ENCODE measurements at places on chromosomes 5 and 9. TPM values are rescaled to one million over a fixed set of nuclear protein-coding genes. Genes with fewer than 3 reads are reported as not detected.

TGFBI gene
- total RNA-seq: 56.9 TPM

GRCh38 chr5:14650052-14650451 is 14.5 kb upstream of the OTULIN start:
- DNase-seq: no peak

DNA sequence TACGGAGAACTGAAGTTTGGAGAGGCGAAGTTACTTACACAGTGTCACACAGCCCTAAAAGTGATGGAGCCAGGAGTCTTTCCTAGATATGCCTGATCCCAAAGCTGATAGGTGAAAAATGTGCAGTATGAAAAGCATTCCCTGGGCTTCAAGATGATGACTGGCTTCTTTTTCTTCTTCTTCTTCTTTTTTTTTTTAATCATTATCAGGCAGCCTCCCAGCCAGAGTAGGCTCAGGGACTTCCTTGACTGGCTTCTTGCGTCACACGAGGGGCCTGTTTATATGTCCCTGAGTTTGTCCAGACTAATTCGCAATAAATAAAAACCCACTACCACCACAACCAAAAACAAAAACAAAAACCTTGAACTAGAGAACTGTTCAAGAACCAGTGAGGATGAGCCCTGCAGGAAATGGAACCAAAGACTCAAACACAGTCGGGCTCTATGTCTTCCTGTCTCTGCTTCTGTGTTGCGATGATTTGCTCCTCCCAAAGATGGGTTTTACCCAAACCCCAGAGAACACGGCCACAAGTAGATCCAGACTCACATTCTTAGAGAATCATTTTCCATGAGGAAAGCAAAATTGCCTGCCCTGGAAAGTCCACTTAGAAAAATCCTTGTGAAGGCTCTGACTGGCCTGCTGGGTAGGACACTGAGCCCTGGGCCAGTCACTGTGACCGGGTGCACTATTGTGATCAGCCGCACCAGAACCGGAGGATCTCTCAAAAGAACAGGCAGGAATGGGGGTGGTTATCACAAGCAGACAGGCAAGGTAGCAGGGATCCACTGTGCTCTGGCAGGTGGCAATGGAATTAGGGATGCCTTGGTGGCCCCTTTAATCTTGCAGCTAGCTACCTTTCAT is 38.0 kb upstream of the ADAM19 start:
- DNase-seq: no peak

DROSHA gene
- 142 TPM for total RNA-seq

KIAA1958 gene
- 17.0 TPM for total RNA-seq

ZNF300 gene
- 6.3 TPM for total RNA-seq

GRCh38 chr9:38234479-38235170 is 157.9 kb upstream of the ALDH1B1 start:
- no peak for DNase-seq

- DNase-seq: no peak
Observed at GRCh38 chr9:36913393-36914211, 120.5 kb downstream of the PAX5 start.
